ENCODE measurements at places on chromosomes 4 and X.

GRCh38 chr4:138279286-138279685 lies 37.1 kb upstream of the SLC7A11 start:
- no peak for DNase-seq

GRCh38 chrX:122625239-122625638 lies 558.8 kb upstream of the GRIA3 start:
- DNase-seq: no peak

- DNase-seq: no peak
These were observed 5.6 kb upstream of the DLG3 start for GRCh38 chrX:70439016-70439415.

GRCh38 chr4:45120163-45120562 lies 393.8 kb upstream of the GNPDA2 start:
- DNase-seq: no peak

GRCh38 chr4:19104176-19104575 lies 1082.6 kb upstream of the LCORL start:
- DNase-seq: no peak

- no peak for DNase-seq
These were observed 22.1 kb downstream of the NHS start for GRCh38 chrX:17397074-17397473.

DNA sequence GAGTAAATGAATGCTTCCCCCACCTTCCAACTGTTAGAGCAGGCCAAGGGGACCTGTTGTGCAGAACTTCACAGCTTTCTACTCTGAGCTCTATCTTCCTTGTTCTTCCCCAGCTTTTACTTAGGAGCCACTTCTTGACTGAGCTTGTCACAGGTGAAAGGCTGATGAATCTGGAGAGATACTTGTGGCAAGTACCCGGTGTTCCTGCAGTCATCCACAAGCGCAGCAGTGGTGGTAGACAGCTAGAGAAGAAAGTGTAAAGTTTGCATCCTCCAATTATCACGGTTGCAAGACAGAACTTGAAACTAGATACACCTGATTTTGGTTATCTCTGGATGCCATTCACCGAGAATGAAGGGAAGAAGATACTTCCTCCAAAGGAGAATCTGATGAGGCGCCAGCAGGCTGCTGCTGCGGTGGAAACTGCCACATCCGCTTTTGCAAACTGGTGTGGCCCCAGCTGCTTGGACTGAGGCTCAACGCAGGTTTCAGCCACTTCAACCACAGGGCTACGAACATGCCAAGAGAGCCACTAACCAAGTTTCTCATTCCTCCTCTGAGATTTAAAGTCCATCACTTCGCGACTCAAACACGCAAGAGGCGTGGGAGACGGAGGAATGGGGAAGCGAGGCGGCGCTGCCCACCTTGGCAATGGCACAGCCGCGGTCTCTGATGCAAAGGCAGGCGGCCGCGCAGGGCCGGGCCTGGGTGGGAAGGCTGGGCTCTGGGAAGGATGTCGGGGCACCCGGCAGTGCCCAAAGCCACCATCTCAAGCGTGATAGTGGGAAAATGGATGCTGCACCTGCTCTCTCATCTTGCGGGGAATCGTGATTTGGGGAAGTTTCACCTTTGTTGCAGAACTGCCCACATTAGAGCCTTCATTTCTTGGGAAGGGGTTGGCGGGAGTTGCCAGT lies 1.3 kb upstream of the FHIP1A start:
- DNase-seq: peak; percentile 48

- no peak for DNase-seq
These were observed 21.0 kb upstream of the ETNPPL start for GRCh38 chr4:108783665-108784463.

GRCh38 chr4:73885574-73886267 lies 16.5 kb downstream of the CXCL1 start:
- no peak for DNase-seq

DNA sequence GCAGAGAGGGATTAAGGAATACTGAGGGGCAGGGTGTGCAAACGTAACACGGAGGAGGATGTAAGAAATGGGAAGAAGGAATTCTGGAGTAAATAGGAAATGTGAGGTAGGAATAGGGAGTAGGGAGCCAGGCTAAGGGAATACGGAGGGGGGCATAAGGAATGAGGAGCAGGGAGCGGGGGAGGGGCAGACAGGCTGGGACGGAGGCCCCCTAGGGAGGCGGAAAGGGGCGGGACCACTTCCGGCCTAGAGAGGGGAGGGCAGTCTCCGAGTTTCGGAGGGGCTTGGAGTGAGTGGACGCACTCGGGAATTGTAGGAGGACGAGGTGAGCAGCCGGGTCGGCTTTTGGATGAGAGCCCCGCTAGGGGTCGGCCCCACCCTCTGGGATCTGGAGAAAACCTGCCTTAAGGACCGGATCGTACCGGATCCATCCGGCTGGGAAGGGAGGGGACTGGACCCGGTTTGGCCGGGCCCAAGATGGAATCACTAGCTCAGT lies 612 bp downstream of the MAGED2 start:
- peak; percentile 87 for DNase-seq

Data from right forelimb (tissue), 1 donor.